SJSA1 (cell line): ENCODE measurements at places on chromosomes 1 and 21. TPM values are rescaled to one million over a fixed set of nuclear protein-coding genes. Genes with fewer than 3 reads are reported as not detected.

The ZMPSTE24 gene
- total RNA-seq: 91.8 and 112 TPM in 2 replicates

The PPFIA4 gene
- not detected in 2 replicates for total RNA-seq

The AMY2A gene
- not detected in 2 replicates for total RNA-seq

The SYPL2 gene
- total RNA-seq: 0.11 TPM in 1 of 2 replicates, not detected in the other

DNA sequence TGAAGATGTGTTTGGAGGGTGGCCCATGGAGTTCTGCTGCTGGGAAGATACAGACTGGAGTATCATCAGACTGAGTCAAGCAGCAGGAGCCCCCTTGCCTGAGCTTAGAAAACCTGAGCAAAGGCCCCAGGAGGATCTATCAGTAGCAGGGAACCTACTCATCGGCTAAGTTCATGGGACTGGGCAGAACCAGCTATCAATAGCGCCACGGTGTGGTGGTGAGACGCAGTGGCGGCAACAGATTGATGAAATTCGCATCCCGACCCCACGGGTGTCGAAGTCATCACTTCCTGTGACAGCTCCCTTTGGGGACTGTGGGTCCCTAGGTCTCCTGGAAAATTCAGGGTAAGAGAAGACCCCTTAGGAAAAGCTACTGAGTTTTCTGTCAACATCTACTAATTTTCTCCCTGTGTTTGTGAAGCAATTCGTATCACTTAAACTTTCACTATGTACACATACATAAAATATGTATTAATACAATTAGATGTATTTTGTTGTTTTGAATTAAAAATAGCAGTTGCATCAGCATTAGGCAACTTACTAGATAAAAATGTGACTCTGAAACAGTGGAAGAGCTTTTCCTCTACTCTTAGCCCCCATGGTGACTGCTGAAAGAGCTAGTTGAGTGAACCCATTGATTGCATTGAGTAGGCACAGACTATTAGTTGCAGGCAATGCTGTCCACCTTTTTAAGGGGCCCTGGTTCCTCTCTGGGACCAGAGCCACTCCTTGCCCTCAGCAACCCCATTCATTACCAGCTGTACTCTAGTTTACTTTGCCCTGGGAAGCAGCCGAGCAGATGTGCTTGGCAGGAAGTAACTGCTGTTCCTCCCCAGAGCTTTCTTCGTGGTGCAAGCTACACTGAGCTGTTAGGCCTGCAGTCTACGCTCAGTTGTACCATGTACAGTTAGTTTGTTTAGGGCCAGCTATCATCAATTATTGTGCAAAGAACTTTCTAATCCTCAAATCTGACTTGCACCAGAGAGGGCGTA, 7.3 kb upstream of the CACNA1S start:
- no peak for DNase-seq

The LAMC2 gene
- total RNA-seq: 0.18 TPM in 1 of 2 replicates, not detected in the other

DNA sequence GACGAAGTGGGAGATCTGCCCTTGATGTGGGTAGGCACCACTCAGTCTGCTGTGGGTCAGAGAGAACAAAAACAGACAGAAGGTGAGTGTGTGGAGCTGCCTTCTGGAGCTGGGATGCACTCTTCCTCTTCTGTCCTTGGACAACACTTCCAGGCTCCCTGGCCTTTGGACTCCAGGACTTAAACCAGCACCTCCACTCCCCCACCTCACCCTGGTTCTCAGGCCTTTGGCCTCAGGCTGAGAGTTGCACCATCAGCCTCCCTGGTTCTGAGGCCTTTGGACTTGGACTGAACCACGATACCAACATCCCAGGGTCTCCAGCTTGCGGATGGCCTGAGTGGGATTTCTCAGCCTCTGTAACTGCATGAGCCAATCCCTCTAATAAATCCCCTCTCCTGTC, 68.1 kb upstream of the STUM start:
- DNase-seq: no peak
